ENCODE measurements at places on chromosomes 5 and 9.

GRCh38 chr9:86424251-86424891, 70.2 kb upstream of the TUT7 start:
- DNase-seq = no peak

GRCh38 chr9:99931155-99931840, 24.8 kb downstream of the STX17 start:
- DNase-seq = no peak

DNA sequence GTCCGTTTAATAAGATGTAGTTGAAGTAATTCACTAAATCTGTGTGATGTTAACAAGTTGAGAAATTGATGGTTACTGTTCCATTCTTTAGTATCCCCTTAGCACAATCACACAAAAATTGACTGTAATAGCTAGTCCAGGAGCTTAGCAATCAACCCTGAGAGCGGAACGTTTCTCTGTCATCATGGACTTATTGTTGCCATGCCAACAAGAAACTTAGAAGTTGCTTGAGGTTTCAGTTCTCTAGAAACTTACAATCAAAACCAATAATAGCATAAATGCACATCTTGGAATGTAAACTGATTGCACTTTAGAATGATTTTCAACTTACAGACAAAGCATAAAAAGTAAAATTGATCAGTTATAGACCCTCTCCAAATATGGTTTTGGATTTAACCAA, 125.4 kb upstream of the ANKH start:
- DNase-seq = no peak

GRCh38 chr5:95798545-95798944, 24.0 kb downstream of the GLRX start:
- DNase-seq = no peak

DNA sequence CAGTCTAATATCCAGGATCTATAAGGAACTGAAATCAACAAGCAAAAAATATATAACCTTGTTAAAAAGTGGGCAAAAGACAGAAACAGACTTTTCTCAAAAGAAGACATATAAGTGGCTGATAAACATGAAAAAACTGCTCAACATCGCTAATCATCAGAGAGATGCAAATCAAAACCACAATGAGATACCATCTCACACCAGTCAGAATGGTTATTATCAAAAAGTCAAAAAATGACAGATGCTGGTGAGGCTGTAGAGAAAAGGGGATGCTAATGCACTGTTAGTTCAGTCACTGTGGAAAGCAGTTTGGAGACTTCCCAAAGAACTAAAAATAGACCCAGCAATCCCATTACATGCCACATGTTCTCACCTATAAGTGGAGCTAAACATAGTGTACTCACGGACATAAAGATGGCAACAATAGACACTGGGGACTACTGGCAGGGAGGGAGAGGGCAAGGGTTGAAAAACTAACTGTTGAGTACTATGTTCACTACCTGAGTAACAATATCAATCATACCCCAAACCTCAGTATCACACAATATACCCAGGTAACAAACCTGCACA, 11.7 kb upstream of the TSSK1B start:
- no peak for DNase-seq

DNA sequence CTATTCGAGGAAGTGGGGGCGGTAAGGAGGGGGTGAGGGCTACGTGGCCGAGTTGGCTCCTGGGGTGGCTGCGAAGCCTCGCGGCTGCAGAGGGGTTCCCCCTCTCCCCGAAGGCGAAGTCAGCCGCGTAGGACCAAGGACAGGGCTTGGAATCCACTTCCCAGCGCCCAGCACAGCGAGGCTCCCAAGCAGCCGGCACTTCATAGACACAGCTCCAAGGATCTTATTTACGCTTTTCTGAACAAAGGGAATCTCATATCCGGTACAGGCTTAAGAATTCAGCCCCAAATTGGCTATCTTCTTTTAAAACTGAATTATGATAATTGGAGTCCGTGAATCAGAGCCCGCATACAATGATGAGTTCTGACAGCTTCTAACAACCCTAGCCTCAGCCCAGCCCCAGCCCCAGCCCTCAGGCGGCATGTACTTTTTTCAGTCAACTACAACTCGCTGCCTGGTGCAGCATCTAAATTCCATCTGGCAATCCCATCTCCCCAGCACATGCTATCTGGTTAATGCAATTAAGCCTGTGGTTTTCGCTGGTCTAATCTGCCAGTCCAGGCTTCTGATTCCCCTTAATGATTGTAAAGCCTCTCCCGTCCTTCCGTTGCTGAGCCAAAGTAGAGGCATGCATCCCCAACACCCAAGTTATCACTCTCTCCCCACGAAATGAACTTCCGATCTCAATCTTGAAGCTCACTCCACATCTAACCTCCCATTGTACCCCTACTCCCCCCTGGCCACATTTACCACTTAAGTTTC, 1.0 kb downstream of the ELAVL2 start:
- DNase-seq = no peak

GRCh38 chr5:73733219-73733618, 107.2 kb downstream of the ARHGEF28 start:
- no peak for DNase-seq

GRCh38 chr5:18370531-18370930, 736.3 kb downstream of the TAF11L14 start:
- no peak for DNase-seq

- no peak for DNase-seq
Observed at GRCh38 chr5:153824909-153825308, 213.8 kb downstream of the FAM114A2 start.

DNA sequence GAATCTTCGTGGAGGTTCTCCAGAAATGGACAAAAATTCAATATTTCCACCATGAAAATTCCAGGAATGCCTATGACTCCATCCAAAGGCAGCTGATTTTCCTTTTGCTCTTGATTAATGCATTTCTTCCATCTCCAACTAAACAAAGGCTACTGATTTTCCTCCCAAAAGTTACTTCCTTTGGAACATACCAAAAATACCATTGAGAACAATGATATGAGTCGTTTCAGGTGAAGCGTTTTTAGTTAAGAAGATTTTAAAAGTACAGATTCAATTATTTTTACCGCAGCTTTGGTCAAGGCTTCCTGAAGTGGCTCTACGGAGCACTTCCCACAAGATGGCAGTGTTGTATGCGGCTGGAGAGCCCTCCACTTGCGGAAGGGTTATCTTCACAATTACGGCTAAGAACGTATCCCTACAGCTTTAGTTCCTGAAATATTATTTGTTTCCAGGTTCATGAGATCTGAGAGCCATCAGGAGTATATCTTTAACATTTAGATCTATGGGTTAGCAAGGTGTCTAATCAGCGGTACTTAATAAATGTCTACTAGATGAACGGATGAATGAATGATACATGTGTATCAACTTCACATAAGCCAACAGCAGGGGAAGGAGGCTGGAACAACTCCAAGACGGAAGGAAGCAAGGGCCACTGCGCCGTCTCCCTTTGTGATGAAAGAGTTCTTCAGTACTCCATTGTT, 35.9 kb upstream of the ARSB start:
- peak; percentile 15 for DNase-seq

DNA sequence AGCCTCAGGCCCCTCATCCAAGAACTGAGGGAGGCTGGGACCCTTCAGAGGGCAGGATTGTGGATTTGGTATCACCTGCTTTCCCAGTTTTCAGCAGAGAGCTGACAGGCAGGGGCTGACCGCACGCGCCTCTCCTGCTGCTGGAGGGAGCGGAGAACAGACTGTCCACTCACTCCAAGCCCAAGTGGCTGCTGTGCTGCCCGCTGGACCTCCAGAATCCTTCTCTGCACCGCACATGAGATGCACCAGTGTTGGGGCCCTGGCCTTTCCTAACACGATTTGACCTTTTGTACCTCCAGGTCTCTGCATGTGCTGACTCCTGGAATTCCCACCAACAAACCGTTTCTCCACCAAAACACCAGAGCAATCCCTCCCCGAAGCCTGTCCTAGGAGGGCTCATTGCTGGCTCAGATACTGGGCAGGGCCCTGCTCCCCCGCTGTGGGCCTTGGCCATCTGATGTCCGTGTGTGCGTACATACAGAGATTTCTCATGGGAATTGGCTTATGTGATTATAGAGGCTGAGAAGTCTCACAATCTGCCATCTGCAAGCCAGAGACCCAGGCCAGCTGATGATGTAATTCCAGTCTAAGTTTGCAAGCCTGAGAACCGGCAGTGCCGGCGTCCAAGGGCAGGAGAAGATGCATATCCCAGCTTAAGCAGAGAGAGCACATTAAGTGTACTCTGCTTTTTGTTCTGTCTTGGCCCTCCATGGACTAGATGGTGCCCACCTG, 141.7 kb downstream of the GADD45G start:
- no peak for DNase-seq

GRCh38 chr5:126718236-126718868, 58.6 kb upstream of the LMNB1 start:
- DNase-seq = no peak

DNA sequence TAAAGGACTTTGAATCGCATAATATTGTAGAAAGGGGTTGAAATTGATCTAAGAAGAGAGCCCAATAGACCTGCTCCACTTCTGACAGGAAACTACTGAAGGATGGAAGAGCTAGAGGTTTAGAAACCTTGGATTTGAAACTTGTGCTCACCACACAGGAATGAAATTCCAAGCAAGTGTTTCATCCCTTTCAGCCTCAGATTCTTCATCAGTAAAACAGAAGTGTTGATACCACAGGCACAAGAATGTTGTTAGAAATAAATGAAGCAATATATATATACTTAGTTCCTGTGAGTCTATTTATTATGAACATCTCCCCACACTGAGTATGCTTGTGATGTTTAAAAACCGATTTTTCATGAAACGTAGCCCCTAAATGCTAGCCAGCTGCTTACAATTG, 43.8 kb downstream of the PRRC1 start:
- no peak for DNase-seq

DNA sequence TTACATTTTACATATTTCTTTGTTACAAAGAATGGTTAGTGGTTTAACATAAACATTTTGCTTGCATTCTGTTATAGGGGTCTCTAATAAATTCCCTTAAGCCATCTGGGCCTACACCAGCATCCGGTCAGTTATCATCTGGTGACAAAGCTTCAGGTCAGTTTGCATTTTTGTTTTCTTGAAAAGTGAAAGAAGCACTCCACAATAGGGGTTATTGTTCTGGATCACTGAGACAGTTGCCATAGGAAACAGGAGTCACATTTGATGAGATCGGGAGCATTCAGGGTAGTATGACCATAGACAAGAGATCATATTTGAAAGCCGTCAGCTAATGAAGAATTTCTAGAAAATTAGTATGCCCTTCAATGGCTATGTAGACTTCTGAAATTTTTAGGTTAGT, 63.6 kb downstream of the NUP214 start:
- no peak for DNase-seq

GRCh38 chr5:173114536-173114935, 29.8 kb upstream of the BNIP1 start:
- no peak for DNase-seq

DNA sequence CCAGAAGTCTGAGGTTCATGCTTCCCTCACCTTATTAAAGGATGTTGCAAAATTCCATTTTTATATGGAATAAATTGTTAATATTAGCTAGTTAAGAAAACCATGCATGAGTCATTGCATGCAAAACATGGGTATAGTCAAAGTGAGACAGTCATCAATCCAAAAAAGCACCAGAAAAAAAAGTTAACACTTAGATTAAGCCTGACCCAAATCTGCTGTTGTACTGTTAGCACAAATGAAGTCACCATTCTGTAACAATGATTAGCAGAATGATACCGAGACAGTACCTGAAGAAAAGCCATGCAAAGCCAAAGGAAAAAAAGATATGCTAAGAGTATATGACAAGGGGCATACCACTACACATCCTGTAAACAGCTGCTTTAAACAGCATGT, 49.5 kb downstream of the PKD2L2 start:
- no peak for DNase-seq

GRCh38 chr5:177382423-177383029, 1.7 kb upstream of the SLC34A1 start:
- DNase-seq = no peak

GRCh38 chr5:107618242-107618641, 52.5 kb downstream of the EFNA5 start:
- no peak for DNase-seq

DNA sequence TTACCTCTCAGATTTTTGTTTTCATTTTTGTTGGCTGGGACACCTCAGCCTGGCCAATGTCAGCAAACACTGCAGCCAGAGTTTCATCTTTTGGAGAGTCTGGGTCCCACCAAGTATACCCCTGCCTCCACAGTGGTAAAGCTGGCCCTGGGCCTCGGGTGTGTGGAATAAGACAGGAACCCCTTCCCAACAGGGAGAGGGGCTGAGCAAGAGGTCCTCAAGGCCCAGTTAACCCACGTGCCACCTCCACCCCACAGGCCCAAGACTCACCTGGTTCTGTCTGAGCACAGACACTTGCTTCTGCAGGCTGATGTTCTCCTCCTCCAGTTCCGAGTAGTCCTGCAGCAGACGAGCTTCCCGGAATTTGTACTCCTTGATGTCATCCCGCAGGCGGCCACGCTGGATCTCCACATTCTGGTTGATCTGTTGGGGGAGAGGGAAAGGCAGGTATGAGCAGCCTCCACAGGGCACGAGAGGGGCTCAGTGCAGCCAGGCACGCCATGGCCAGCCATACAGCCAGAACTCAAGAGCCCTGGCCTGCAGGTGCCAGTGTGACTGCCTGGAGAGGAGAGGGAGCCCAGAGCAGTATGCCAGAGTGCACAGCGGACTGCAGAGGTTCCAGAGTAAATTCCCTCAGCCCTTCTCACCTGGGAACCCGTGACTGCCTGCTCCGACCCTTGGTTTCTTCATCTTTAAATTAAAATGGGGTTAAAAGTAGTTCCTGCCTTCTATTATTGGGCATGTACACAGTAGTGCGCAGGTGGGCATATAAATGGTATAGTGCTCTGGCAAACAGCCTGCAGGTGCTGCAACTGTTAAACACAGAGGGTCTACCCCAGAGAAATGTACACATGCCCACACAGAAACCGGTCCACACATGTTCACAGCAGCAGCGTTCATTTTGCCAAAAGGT, 42.0 kb downstream of the BICD2 start:
- no peak for DNase-seq
